ENCODE measurements at places on chromosomes 2 and 18.

DNA sequence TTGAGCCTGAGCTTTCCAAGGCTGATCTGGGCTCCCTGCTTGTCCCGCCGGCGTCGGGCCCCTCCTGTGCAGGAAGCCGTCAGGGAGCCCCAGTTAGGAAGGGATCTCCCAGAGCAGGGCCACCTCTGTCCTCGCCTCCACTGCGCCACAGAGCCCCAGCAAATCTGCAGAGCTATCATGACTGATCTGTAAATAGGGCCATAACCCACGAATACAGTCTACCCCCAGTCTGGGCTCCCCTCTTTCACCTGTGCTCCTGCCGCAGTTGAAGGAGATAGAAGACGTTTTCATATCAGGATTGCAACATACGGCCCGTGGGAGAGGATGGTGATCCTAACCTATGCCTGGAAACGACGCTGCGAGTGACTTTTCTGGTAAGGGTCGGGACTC lies 138.7 kb downstream of the PTGR3 start:
- no peak for DNase-seq

DNA sequence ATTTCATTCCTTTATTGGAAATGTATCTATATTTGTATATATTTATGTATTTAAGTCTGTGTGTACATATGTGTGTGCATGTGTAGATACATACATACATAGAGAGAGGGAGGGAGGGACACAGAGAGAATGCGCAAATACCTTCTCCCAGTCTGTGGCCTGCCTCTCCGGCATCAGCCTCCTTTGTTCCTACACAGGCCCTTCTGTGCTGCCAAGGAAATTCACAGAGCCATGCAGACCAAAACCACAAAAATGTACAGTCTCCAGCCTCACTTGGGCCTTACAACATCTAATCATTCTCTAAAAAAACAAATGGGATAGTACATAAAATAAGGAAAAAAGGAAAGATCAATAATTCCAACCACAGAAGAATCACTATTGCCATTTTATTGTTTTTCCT lies 8.8 kb upstream of the CRACDL start:
- peak; percentile 36 for DNase-seq

DNA sequence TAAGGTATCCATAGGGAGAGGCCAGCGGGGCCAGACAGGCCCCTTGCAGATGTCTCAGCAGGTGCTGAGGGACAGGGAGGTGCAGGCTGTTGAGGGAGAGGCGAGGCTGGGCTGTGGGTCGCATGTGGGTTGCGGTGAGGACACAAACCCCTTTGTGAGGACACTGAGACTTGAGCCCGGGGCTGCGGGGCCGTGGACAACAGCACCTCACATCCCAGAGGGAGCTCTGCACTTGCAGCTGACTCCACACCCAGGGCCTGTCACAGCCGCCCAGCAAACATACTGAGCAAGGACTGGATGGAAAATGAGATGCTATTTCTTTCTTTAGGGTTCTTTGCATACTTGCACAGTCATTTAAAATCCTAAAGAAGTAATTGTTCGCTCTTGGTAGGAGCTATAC lies 95.3 kb upstream of the NFATC1 start:
- no peak for DNase-seq

- peak; percentile 74 for DNase-seq
Observed at GRCh38 chr2:230714136-230714480, 1.5 kb downstream of the CAB39 start.

- peak; percentile 94 for DNase-seq
Observed at GRCh38 chr2:221943076-221943810, 355.6 kb downstream of the PAX3 start.

DNA sequence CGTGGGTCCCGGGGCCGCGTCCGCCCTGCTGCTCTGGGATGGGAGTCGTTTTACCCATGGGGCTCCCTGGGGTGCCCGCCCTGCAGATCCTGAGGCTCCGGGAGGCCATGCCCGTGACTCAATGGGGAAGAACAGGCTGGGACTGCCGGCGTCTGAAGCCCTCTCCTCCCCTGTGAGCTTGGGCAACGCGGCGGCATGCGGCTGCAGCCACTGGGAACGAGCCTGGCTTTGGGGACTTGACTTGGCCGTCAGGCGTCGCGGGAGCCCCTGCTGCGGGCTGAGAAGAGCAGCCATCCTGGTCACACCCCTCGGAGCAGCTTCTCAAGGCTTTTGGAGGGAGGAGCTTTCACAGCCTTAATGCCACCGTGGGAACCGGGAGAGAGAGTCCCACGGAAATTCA lies 126.9 kb upstream of the CTDP1 start:
- DNase-seq = no peak

DNA sequence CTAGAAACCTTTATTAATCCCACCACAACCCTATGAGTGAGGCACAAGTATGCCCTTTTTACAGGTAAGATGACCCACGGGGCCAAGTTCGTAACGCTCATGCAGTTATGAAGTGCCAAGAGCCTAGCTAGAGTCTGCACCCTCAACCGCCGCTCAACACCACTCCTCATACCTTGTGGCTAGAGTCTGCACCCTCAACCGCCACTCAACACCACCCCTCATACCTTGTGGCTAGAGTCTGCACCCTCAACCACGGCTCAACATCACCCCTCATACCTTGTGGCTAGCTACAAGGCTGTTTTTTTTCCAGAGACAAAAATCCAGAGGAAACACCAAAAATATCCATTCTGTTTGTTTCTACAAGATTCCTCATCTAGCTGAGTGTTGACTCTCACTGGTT lies 4.6 kb downstream of the TXNL4A start:
- DNase-seq = no peak

DNA sequence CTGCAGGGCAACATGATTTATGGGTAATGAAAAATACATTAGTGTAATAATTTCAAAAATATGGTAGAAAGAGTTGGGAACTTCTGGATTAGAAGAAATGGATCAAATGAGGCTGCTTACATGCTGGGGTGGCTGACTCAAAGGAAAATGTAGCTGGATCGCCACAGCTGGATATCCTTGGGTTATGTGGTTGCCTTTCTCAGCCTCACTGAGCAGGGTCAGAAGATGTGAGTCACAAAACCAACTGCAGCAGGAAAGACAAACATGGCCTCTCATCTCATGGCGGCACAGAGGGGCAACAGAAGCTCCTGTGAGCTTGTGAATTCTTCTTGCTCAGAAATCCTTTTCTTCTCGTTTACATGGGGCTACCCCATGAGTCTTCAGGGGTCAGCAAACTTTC lies 317.1 kb upstream of the SPRED2 start:
- peak; percentile 63 for DNase-seq

- DNase-seq = no peak
Observed at GRCh38 chr2:231371430-231372054, 24.0 kb upstream of the B3GNT7 start.

DNA sequence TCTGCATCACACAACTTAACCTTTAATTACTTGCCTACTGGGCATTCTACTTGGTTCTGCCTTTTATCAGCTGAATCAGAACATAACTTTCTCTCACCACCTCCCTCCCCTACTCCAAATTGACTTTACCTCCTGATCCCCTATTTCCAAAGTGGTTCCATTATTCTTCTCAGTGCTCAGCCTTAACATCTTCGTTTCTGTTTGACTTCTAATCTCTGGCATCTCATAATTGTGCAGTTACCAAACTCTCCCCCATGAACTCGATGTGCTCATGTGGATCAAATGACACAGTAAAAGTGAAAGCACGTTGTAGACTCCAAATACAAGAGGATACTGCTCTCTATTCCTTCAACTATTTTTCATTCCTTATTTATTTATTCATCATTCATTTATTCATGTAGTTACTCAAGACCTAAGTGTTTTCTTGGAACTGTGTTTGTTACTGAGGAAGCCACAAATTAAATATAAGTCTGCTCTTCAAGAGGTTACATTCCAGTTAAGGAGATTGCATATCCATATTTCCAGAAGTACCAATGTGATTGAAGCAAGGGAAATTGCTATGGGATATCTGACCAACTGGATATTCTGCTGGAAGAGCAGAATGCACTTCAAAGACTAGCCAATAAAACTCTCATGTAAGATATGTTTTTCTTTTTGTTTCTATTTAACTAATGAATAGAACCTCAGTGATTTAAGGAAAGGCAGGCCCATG lies 158.8 kb downstream of the TMEFF2 start:
- peak; percentile 73 for DNase-seq

DNA sequence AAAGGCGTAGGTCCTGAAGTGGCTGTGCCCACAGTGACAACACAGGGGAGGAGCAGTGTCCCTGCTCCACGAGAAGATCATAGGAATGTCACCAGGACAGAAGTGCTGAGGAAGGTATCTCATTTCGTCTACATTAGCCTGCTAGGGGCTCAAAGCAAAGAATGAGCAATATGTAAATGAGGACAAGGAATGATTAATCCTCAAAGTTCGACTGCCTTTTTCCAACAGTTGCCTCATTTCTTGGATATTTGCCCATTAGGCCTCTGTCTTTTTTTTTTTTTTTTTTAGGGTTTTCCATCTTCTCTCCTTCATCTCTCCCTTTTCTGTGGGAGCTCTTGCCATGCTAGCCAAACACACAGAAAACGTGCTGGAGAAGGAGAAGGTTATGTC lies 105.2 kb upstream of the ARHGAP28 start:
- peak; percentile 72 for DNase-seq

DNA sequence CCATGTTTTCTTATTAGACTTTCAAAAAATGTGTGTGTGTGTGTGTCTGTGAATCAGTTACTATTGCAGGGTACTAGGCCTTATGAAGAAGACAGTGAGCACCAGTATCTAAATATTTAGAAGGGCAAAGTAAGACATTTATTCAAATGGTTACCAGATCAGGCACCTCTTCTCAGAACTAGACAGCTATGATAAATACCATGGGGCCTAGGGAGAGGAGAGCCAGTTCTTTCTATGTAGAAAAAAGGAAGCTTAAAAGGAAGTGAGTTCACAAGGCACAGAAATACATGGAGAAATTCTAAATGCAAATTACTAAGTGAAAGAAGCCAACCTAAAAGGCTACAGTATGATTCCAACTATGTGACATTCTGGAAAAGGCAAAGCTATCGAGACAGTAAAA lies 261.3 kb downstream of the SOX11 start:
- DNase-seq = no peak

DNA sequence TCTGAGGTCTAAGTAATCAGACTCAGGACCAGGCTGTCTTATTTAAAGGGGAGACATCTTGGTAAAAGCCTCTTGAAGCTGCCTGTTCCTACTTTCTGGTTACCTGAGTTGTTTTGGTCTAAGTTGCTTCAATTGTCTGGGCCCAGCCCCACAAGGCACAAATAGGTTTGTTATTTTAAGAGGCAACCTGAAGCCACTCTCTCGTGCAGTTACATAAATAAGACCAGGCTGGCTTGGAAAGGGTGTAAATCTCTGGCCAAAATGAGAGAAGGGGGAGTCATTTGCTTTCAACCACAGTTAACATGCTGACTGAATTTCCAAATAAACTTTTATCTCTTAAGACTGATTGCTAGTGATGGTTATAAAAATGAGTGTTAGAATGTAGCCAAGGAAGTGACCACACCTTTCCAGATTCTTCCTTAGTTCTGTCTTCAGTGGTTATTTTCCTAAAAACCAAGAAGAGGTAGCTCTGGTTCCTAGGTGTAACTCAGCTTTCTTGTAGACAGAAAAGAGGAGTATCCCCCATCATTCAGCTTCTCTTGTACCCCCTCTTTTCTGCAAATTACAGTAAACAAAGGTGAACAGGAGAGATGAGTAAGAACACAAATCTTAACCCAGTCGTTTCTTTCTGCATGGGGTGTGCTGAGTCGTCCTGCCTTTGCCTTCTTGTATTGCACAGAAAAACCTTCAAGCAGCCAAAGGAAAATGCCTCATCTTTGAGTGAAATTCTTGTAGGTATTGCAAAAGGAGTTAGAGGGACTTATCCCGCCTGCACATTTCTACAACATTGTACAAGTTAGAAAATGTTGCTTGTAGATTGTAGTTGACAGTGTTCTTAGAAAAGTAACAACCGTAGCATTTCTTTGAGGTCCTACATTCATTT lies 161.5 kb upstream of the NT5C1B start:
- DNase-seq = no peak

GRCh38 chr2:38671303-38671702 lies 5.4 kb downstream of the GALM start:
- DNase-seq = no peak

DNA sequence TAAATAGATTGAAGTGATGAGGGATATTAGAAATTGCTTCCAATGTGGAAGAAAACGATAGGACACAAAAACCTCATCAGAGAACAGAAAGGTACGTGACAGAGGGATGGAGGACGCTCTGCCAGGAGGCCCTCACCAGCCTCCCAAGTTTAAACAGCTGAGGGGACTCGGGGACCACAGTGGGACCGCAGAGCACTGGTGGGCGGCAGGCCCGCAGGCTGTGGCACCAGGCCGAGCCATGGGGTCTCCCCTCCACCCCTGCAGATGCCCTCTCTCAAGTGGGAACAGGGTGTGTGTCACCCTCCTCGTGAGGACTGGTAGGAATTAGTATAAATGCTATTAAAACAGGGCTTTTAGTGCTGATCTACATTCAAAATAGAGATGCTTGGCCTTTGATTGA lies 10.8 kb downstream of the NDUFA10 start:
- no peak for DNase-seq

DNA sequence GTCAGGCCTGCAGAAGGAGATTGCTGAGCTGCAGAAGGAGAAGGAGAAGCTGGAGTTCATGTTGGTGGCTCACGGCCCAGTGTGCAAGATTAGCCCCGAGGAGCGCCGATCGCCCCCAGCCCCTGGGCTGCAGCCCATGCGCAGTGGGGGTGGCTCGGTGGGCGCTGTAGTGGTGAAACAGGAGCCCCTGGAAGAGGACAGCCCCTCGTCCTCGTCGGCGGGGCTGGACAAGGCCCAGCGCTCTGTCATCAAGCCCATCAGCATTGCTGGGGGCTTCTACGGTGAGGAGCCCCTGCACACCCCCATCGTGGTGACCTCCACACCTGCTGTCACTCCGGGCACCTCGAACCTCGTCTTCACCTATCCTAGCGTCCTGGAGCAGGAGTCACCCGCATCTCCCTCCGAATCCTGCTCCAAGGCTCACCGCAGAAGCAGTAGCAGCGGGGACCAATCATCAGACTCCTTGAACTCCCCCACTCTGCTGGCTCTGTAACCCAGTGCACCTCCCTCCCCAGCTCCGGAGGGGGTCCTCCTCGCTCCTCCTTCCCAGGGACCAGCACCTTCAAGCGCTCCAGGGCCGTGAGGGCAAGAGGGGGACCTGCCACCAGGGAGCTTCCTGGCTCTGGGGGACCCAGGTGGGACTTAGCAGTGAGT lies 19.4 kb downstream of the FOSL2 start:
- no peak for DNase-seq

GRCh38 chr2:2294183-2294690 lies 36.8 kb downstream of the MYT1L start:
- DNase-seq = peak; percentile 18

Data from LHCN-M2 (cell line).